ENCODE measurements at places on chromosomes 2 and 18.

GRCh38 chr2:231661422-231662027 lies 46.8 kb upstream of the PTMA start:
- no peak for DNase-seq

- no peak for DNase-seq
These were observed 147.7 kb upstream of the GATA6 start for GRCh38 chr18:22021701-22022100.

DNA sequence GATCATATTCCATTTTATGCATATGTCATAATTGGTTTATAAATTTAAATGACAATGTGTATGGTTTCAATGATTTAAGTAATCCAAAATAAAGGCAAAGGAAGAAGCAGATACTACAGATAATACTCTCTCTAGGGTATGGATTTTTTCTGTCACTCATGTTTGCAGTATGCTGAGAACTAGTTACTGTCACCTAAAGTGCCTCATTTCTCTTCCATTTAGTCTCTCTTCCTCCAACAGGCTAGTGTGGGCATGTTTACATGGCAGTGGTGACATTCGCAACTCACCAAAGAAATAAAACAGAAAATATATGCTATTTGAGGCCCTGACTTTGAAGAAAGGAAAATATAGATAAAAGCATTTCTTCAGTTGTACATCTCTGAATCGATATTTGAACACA lies 1460.4 kb upstream of the ZEB2 start:
- DNase-seq: no peak

DNA sequence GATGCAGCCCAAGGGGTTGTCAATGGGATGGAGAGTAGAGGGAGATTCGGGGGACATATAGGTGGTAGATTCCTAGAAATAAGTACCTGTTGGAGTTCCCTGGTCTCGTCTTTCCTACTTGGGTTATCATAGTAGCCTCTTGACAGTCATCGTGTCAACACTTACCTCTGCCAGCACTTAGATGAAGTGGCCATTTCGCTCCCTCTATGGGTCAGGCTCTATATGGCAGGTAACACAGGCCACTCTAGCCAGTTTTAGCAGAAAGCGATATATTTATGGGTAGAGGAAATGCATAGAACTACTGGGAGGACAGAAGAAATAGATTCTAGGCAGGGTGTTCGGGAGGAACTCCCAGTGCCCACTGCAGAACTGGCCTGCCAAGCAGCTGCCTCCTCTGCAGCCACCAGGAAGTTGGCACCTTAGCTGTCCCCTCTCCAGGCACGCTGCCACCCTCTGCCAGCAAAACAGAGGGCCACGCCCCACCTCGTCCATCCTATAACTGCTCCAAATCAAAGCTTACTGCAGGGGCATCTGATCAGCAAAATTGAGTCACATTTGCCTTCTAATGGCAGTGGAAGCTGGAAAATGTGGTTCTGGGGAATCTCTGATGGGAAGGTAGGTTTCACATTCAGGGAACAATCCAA lies 181.3 kb downstream of the INSIG2 start:
- DNase-seq: no peak

DNA sequence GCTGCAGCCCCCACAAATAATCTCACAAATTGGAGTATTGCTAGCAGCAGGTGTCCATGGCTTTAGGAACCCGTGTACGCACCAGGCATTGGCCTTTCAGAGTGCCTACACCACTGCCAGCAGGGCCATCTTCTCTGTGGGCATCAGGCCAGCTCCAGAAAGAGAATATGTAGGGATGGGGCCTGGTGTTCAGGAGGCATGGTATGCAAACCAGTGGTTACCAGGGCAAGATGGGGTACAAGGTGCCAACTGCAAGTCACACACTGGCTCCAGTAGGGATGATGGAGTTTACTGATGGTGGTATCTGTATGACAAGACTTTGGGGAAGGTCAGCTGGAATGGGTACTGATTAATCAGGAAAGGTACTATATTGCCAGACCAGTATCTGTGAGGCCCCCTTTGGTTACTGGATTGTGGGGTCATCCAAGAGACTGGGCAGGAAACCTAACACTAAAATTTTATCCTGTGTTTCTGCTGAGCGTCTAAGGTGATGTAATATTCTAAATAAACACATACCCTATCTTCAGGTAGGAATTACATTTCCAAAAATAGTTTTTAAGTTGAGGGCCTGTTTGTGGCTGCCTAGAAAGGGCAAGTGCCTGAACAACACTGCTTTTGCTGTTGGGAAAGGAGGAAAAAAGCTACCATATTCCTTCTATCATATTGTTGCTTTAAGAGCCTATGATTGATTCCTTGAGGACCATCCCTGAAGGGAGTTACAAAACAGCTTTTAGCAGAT lies 9.0 kb downstream of the CNOT9 start:
- DNase-seq: no peak

DNA sequence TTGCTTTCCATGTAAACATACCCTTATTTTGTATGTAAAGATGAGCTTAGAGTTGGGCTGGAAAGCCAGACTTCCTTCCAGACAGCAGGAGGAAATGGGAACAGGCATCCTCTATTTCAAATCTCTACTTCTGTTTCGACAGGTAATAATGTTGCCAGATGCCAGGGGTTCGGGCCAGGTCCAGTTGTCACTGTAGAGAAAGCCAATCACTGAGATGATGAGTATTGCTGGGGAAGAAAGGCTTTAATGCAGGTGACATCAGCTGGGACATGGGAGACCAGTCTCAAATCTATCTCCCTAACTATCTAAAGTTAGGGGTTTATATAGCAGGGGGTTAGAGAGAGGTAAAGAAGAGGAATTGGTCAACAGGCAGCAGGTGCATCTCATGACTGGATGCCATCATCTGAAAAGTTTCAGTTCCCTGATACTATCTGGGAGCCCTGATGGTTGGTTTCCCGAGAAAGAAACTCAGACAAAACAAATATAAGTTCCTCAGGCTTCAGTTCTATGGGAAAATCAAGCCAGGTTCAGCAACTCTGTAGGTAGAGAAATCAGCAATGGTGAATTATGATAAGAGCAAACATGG lies 9.3 kb upstream of the MTCL1 start:
- no peak for DNase-seq

GRCh38 chr2:86020984-86021383 lies 84.7 kb downstream of the POLR1A start:
- no peak for DNase-seq

GRCh38 chr18:35289727-35290093 lies 319 bp downstream of the ZSCAN30 start:
- no peak for DNase-seq

DNA sequence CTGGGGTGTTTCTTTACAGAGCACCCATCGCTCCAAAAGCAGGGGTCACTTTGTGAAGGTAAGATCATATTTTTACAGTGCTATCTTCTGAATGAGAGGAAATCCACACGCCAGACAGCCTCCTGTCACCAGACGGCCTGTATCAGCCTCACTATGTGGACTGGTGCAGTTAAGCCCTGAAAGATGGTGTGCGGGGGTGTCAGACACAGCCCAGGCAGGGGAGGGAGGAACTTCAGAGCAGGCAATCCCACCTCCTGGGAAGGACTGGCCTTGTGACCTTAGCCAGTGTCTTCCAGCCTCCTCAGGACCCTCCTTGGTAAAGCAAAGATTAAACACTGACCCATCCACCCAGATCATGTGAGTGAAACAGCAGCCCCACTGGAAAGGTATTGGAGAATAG lies 249.4 kb upstream of the CTAGE1 start:
- DNase-seq: no peak

DNA sequence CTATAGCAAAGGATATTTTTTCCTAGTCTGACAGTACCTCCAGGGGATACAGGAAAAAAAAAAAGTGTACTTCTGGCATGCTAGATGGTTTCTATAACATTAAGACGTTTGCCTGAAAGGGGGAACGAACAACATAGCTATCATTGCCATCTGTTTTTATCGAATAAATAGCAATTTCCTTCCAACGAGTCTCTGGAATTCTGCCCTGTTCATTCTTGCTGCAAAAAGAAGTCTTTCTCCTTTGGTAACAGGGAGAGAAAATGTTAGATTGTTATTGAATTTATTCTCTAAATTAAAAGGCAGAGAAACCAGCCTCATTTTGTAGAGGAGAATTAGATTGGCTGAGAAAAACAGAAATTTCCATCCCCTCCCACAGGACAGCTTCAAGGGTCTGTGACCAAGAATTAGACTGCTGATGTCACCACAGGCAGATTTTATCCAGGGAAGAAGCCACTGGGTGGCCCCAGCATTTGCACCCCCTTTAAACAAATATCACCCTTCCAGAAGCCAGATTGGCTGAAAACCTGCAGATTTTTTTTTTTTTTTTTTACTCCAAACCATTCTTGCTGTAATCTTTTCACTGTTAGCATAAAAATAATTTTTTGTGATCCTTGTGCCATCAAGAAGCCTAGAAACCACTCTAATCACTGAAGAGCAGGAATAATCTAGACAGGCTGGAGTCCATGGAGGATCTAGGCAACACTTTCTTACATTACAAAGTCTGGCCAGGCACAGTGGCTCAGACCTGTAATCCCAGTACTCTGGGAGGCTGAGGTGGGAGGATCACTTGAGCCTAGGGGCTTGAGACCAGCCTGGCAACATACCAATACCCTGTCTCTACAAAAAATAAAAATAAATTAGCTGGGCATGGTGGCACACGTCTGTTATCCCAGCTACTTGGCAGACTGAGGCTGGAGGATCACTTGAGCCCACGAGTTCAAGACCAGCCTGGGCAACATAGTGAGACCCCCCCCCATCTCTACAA lies 12.0 kb downstream of the WDFY1 start:
- DNase-seq: no peak

GRCh38 chr2:10668402-10669012 lies 21.3 kb downstream of the NOL10 start:
- no peak for DNase-seq

- DNase-seq: no peak
These were observed 44.8 kb downstream of the KCMF1 start for GRCh38 chr2:85015653-85016360.

DNA sequence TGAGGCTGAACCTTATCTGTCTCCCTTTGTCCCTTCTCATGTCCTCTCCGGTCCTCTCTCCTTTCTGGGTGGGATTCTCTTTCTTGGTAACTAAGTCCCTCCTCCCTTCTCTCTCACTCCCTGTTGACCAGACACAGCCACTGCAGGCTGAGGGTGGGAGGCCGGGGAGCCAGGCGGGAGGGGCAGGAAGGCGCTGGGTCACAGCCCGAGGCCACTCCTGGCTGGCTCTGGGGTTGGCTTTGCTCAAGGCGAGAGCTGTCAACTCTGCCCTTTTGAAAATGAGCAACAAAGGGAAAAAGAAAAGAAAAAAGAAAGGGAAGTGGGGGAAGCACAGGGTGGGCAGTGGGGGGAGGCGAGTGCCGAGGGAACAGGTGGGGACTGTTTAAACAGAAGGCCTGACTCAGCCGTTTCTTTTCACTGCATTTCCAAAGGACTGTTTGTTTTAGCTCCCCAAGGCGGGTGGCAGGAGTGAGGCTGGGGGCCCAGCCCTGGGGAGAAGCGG lies 70.5 kb upstream of the IGFBP5 start:
- no peak for DNase-seq

DNA sequence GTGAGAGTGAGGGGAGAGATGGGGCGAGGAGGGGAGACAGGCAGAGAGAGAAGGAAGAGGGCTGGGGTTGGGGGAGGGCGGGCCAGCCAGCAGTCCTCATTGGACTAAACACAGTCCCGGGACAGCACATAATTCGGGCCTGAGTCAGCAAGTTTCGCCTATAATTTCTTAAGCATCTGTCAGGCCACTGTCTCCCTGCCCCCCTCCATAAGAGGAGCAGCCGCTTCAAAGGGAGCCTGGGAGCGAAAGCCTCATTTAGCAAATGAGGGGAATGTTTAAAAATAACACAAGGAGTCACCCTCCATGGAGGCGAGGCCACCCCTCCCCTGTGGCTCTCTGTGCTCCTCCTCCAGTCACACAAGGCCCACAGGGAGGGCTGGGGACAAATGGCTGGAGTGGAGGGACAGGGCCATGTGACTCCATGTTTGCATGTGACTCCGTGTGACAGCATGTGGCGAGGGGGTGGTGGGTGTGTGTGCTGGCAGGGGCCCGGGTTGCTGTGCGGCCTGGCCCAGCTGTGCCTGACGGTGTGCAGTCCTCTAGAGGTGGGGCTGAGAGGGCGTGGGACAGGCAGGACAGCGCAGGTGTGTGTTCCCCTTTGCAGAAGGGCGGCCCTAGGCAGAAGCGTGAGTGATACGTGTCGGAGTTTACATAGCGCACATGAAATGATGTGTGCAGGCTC lies 162.4 kb downstream of the CELF4 start:
- DNase-seq: no peak

GRCh38 chr18:46372670-46373069 lies 268.5 kb downstream of the HAUS1 start:
- DNase-seq: no peak

DNA sequence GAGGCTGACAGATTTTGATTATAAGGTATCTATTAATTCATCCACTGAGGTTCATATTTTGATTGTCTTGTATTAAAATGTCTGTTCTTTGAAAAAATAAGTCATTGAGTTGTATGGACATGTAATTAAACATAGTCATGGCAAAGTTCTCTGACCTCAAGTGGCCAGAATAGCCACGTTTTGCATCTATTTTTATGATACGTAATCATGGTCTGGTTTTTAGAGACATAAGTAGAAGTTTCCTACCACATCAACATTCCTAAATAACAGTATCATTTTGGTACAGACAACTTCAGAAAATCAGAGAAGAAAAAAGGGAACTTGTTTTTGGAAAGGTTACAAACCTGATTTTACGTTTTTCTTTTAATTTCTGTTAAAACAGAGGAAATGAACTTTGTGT lies 47.6 kb downstream of the COL5A2 start:
- no peak for DNase-seq

DNA sequence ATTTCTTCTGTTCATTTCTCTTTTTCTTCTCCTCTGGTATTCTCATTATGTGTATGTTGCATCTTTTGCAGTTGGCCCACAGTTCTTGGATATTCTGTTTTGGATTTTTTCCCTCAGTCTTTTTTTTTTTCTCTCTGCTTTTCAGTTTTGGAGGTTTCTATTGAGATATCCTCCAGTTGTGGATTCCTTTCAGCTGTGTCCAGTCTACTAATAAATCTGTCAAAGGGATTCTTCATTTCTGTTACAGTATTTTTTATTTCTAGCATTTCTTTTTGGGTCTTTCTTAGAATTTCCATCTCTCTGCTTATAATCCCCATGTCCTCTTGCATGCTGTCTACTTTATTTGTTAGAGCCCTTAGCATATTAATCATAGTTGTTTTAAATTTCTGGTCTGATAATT lies 6.3 kb upstream of the MEP1B start:
- no peak for DNase-seq

- DNase-seq: no peak
These were observed 46.9 kb upstream of the CNOT11 start for GRCh38 chr2:101205521-101206479.

- DNase-seq: no peak
These were observed 77.3 kb upstream of the KCNH7 start for GRCh38 chr2:162915858-162916257.

GRCh38 chr18:4987452-4988405 lies 209.3 kb downstream of the AKAIN1 start:
- DNase-seq: no peak

DNA sequence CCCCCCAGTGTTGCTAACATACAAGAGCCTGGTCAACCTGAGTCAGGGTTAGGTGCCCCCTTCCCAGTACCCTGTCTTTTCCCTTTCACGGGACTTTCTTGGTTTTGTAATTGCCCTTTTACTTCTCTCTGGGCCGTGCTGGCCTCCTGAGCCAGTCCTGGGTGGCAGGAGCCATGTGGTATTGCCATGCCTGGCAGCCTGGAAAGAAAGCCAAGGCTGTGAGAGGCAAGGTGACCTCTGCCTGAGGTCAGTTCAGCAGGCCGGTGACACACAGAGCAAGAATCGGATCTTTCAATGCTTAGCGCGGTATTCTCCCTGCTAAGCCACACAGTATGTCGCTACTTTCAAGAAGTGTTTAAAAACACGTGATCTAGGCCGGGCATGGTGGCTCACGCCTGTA lies 52.3 kb downstream of the C18orf63 start:
- DNase-seq: no peak

All from activated T-helper 1 cell treated with anti-CD3 and anti-CD28 coated beads, Interleukin-2, amount 50 U/mL, for 16 hours (primary cell).